Chondrocyte (in vitro differentiated cells): ENCODE measurements at places on chromosomes 5 and 9. TPM values are rescaled to one million over a fixed set of nuclear protein-coding genes. Genes with fewer than 3 reads are reported as not detected.

GRCh38 chr9:92887880-92888338 lies 10.1 kb upstream of the ZNF484 start:
- H3K27me3 ChIP-seq, result peaks cover 27% of the 10 kb centered on the region
- H3K27ac ChIP-seq, result no peak overlapping the region
- no peak overlapping the region for H3K4me3 ChIP-seq

- H3K27ac ChIP-seq, result no peak overlapping the region
- H3K27me3 ChIP-seq, result no peaks in the 10 kb centered on the region
- peaks cover 21% of the 10 kb centered on the region for H3K4me1 ChIP-seq
- no peak for DNase-seq
- H3K36me3 ChIP-seq, result peaks cover 4% of the 10 kb centered on the region
Observed at GRCh38 chr9:32554107-32554506, 1.7 kb upstream of the TOPORS start.

GRCh38 chr9:27468462-27469110 lies 55.5 kb upstream of the IFNK start:
- no peak for DNase-seq
- H3K27me3 ChIP-seq, result peaks cover 7% of the 10 kb centered on the region
- no peaks in the 10 kb centered on the region for H3K36me3 ChIP-seq
- peak overlapping the region; percentile 8 for H3K27ac ChIP-seq

DNA sequence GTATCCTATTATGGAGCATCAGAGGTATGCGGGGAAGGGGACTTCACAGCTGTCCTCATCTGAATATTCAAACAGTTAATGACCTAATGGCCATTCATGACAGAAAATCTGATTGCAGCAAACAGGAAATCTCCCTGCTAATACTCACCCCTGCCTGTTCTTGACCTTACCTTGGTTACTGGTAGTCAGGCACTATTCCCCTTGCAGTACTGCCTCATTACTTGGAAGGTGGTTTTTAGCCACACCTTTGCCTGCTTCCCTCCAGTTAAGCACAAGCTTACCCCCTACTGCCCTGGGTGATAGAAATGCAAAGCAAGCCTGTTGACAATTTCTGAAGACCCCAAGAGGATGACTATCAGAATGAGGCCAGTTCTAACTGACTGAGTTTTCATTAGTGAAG lies 332.4 kb downstream of the NTRK2 start:
- H3K27ac ChIP-seq, result no peak overlapping the region
- H3K4me1 ChIP-seq, result peaks cover 2% of the 10 kb centered on the region
- DNase-seq, result no peak
- no peaks in the 10 kb centered on the region for H3K27me3 ChIP-seq
- H3K4me3 ChIP-seq, result no peak overlapping the region

DNA sequence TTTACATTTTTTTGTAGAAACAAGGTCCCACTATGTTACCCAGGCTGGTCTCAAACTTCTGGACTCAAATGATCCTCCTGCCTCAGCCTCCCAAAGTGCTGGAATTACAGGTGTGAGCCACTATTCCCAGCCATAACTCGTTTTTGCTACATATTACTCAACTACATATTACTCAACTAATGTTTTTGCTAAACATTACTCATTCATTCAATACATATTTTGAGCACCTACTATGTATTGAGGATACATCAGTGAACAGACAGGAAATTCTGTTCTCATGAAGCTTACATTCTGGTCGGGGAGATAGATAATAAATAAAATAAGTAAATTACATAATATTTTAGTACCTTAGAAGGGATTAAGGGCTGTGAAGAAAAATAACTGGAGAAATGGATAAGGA lies 34.9 kb upstream of the STOM start:
- peaks cover 5% of the 10 kb centered on the region for H3K4me1 ChIP-seq
- H3K36me3 ChIP-seq, result no peaks in the 10 kb centered on the region
- no peak overlapping the region for H3K4me3 ChIP-seq
- peaks cover 9% of the 10 kb centered on the region for H3K27me3 ChIP-seq
- DNase-seq, result no peak
- H3K27ac ChIP-seq, result no peak overlapping the region

- DNase-seq, result no peak
- peaks cover 46% of the 10 kb centered on the region for H3K4me1 ChIP-seq
- peak overlapping the region; percentile 62 for H3K4me3 ChIP-seq
- no peaks in the 10 kb centered on the region for H3K27me3 ChIP-seq
Observed at GRCh38 chr5:141560151-141560550, 58.6 kb downstream of the DIAPH1 start.

GRCh38 chr9:35892051-35892450 lies 14.0 kb upstream of the HRCT1 start:
- no peak overlapping the region for H3K27ac ChIP-seq
- no peaks in the 10 kb centered on the region for H3K27me3 ChIP-seq
- DNase-seq, result no peak
- no peaks in the 10 kb centered on the region for H3K4me1 ChIP-seq
- H3K36me3 ChIP-seq, result peaks cover 1% of the 10 kb centered on the region

- no peak overlapping the region for H3K4me3 ChIP-seq
- peaks cover 30% of the 10 kb centered on the region for H3K4me1 ChIP-seq
- no peak for DNase-seq
Observed at GRCh38 chr5:80237243-80237642, 18.6 kb downstream of the SERINC5 start.

- peaks cover 56% of the 10 kb centered on the region for H3K36me3 ChIP-seq
- DNase-seq, result no peak
- no peak overlapping the region for H3K4me3 ChIP-seq
- H3K27ac ChIP-seq, result no peak overlapping the region
- H3K27me3 ChIP-seq, result no peaks in the 10 kb centered on the region
- peaks cover 4% of the 10 kb centered on the region for H3K4me1 ChIP-seq
Observed at GRCh38 chr9:2638871-2639673, 17.5 kb downstream of the VLDLR start.

- no peaks in the 10 kb centered on the region for H3K27me3 ChIP-seq
- no peak overlapping the region for H3K4me3 ChIP-seq
- H3K36me3 ChIP-seq, result peaks cover 29% of the 10 kb centered on the region
- DNase-seq, result no peak
Observed at GRCh38 chr5:9419794-9420193, 126.1 kb downstream of the SEMA5A start.

DNA sequence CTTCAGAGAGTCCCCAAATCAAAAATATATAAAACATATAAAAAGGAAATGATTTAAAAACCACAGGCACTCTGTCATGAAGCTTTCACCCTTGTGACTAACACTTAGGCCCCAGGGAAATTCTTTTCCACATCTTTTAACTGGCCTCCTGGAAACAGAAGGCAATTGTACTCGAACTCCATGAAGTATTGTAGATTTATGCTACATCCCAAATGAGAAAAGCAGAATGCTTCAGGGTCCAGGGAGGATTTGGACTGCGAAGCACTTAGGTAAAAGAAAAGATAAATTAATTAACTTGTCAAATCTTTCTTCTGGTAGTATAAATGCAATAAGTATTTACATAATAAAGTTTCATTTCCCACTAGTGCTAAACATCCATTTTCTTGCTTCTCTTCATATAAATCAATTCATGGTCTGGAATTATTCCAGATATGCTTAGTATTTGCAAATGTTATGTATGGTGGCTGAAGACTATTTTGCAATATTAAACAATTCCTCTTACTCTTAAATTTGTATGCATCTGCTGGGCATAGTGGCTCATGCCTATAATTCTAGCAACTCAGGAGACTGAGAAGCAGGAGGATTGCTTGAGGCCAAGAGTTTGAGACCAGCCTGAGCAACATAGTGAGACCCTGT lies 64.9 kb upstream of the ELL2 start:
- no peak overlapping the region for H3K4me3 ChIP-seq
- H3K27ac ChIP-seq, result peak overlapping the region; percentile 60
- H3K27me3 ChIP-seq, result no peaks in the 10 kb centered on the region
- H3K4me1 ChIP-seq, result peaks cover 42% of the 10 kb centered on the region

GRCh38 chr5:151598984-151599383 lies 7.9 kb upstream of the FAT2 start:
- peaks cover 68% of the 10 kb centered on the region for H3K4me1 ChIP-seq
- H3K27me3 ChIP-seq, result no peaks in the 10 kb centered on the region
- no peak overlapping the region for H3K4me3 ChIP-seq
- H3K36me3 ChIP-seq, result no peaks in the 10 kb centered on the region
- no peak overlapping the region for H3K27ac ChIP-seq

- no peaks in the 10 kb centered on the region for H3K27me3 ChIP-seq
- no peaks in the 10 kb centered on the region for H3K36me3 ChIP-seq
Observed at GRCh38 chr5:13356226-13356625, 588.3 kb downstream of the DNAH5 start.

DNA sequence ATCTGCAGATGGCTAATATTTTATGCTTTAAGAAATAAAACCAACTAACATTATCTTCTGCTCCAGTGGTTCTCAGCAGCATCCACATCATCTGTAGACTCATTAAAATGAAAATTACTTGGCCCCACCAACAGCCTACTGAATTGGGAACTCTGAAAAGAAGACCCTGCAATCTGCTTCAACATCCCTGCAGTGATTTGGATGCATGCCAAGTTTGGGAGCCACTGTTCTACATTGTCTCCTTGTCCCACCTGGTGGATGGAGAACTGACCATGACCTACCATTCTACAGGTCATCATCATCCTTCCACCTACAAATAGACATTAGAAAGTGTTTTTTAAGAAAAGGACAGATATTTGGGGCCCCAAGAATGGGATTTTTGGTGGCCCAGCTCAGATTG lies 71.1 kb downstream of the ACER2 start:
- H3K36me3 ChIP-seq, result no peaks in the 10 kb centered on the region
- peaks cover 50% of the 10 kb centered on the region for H3K27me3 ChIP-seq
- H3K4me3 ChIP-seq, result no peak overlapping the region
- no peak for DNase-seq

DNA sequence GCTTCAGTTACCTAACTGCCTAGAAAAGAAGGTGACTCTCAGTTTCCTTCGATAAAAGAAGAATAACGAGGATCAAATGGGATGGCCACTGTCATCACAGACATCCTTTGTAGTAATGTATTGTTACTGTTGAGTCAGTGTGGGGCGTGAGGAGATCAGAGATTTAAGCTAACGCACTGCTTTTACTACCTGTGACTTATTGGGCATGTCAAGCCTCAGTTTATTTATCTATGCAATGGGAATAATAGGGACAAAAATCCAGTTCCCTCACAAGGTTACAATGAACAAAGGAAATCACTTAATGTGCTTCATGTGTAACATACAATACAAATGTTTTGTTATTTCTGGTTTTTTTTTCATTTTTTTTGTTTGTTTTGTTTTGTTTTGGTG lies 255 bp upstream of the TRPM6 start:
- H3K27ac ChIP-seq, result no peak overlapping the region
- H3K4me1 ChIP-seq, result peaks cover 12% of the 10 kb centered on the region
- H3K27me3 ChIP-seq, result peaks cover 21% of the 10 kb centered on the region

GRCh38 chr5:55817030-55817429 lies 34.1 kb upstream of the IL31RA start:
- DNase-seq, result no peak
- H3K27me3 ChIP-seq, result peaks cover 10% of the 10 kb centered on the region
- no peak overlapping the region for H3K4me3 ChIP-seq
- no peak overlapping the region for H3K27ac ChIP-seq
- H3K36me3 ChIP-seq, result peaks cover 2% of the 10 kb centered on the region

DNA sequence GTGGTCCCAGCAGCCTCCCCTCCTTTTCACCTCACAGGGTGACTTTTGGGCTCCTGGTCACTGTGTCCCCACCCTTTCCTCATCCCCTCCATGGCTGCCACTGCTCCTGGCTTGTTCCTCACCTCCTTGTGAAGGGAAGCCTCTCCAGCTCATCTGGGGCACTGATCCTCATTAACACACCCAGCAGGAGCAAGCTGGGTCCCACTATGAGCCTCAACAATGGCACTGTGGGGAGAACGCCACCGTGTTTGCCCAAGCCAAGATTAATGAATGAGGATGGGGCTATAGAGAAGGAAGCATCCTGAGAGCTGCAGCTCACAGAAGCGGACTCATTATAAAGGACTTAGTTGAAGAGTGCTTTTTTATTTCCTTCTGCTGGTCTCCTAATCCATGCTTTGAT lies 118.4 kb downstream of the MARCHF11 start:
- H3K27ac ChIP-seq, result no peak overlapping the region
- H3K4me1 ChIP-seq, result no peaks in the 10 kb centered on the region
- peaks cover 21% of the 10 kb centered on the region for H3K27me3 ChIP-seq
- H3K4me3 ChIP-seq, result no peak overlapping the region
- no peaks in the 10 kb centered on the region for H3K36me3 ChIP-seq
- DNase-seq, result no peak

- H3K4me3 ChIP-seq, result no peak overlapping the region
- H3K4me1 ChIP-seq, result no peaks in the 10 kb centered on the region
- H3K27me3 ChIP-seq, result no peaks in the 10 kb centered on the region
- no peaks in the 10 kb centered on the region for H3K36me3 ChIP-seq
Observed at GRCh38 chr9:28342815-28343338, 769.6 kb upstream of the C9orf72 start.

DNA sequence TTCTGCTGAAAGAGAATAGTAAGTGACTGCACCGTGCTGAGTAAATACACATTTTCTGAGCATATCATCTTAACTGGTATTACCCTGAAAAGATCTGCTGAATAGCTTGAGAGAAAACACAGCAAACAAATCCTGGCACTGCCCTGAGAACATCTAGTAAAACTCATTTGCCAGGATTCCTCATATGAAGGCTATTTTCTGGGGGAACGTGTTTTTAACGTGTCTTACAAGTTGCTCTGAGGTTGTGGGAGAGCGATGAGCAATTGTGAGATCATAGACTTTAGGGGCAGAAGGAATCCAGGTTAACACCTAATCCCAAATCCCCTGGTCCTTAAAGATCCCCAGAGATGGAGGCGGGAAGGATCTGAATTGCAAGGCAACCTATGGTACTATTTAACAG lies 331.9 kb upstream of the RFX3 start:
- DNase-seq, result no peak
- peaks cover 8% of the 10 kb centered on the region for H3K4me1 ChIP-seq
- H3K4me3 ChIP-seq, result no peak overlapping the region
- H3K36me3 ChIP-seq, result peaks cover 13% of the 10 kb centered on the region

DNA sequence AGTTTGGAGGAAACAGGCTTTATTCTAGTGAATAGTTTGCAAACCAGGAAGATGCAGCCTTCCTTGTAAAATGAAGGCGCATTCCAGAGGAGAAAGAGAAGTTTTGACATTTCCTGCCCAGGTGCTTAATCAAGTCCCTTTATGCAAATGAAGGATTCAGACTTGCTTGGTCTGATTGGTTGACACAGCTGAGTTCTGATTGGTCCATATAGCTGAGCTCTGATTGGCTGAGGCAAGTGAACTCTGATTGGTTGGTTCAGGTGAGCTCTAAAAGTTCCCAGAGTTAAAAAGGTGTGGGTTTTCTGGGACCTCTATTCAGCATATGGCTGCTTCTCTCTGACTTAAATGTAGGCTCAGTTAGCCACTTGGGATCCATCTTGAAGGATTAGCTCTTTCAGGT lies 151.0 kb downstream of the CACNA1B start:
- peaks cover 4% of the 10 kb centered on the region for H3K36me3 ChIP-seq
- no peak overlapping the region for H3K4me3 ChIP-seq
- peaks cover 56% of the 10 kb centered on the region for H3K27me3 ChIP-seq
- H3K27ac ChIP-seq, result no peak overlapping the region
- H3K4me1 ChIP-seq, result no peaks in the 10 kb centered on the region
- DNase-seq, result no peak

Gene COL15A1
- total RNA-seq, result 5.2 to 7.1 TPM (median 5.4 TPM) in 3 replicates

Gene MYOZ3
- total RNA-seq, result 1.9 to 3.3 TPM (median 2.0 TPM) in 3 replicates

Gene CSF2
- total RNA-seq, result not detected in 3 replicates

Gene AMACR
- total RNA-seq, result 13.7 to 20.4 TPM (median 15.3 TPM) in 3 replicates

Gene FOXD4L6
- not detected in 3 replicates for total RNA-seq

Gene CER1
- not detected in 3 replicates for total RNA-seq

Gene SLC1A1
- total RNA-seq, result 7.1 to 11.0 TPM (median 10.2 TPM) in 3 replicates

Gene SLC4A9
- not detected in 3 replicates for total RNA-seq

Gene MTAP
- 28.3 to 41.3 TPM (median 33.7 TPM) in 3 replicates for total RNA-seq
